H1 (cell line): ENCODE measurements at places on chromosomes 6 and 20.
A peak's percentile ranks its signal among the peaks of the same experiment; 100 is the strongest.

DNA sequence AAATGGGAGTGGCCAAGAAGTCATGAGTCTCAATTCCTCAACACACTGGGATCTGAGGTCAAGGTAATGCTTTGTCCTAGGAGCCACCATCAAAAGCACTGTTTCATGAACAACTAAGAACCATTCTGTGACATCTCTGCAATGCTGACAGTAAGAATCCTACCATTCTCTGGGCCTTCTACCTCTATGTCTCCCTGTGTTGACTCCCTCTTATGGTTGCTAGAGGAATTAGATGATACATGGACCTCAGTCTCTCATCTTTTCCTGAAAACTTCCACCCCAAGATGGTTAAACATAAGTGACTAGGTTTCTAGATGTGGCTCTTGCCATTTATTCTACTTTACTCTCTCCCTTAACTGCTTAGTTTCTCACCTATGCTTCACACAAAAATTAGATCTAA lies 9.1 kb downstream of the MTRF1L start:
- DNase-seq = no peak

DNA sequence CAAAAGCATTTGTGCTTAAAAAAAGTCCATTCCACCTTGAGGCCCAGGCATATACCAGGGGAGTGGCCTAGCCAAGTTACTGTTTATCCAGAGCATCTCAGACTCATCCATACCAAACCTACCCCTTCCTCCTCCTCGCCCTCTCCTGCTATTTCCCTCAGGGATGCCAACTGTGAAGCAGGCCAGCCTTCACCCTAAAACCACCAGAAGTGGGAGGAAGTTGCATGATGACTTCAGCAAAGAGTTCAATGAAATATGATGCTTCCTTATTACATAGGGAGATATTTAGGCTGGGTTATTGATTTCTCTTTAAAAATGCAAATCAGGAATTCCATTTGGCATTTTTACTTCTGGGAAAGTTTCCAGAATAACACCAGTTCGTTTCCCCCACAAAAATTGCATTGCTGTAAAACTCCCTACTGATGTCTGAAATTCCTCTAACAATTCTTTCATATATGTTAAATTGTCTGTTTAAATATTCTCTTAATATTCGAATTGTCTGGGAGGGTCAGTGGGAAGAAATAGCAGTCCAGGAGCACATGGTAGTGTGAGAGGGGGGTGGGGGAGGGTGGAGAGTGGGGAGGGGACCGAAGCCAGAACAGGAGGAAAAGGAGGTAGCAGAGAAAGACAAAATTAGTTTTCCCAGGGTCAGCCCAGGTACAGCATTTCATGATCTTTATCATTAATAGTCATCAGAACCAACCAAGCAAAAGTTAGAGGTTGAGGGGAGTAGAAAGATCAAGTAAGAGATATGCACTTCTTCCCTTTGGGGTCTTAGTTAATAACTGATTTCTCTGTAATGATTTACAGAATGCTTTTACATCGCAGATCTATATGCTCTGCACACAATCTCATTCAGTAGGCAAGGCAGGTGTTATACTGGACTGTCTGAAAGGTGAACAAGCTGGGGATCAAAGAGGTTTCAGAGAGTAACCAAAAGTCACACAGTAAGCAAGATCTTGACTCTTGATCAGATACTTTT lies 1.7 kb upstream of the TCP11 start:
- DNase-seq = no peak

GRCh38 chr20:31860390-31861134 lies 9.8 kb downstream of the DUSP15 start:
- DNase-seq = peak; percentile 71

- DNase-seq = no peak
Observed at GRCh38 chr6:108434222-108434621, 126.5 kb upstream of the FOXO3 start.

- no peak for DNase-seq
Observed at GRCh38 chr20:35837577-35838195, 65.9 kb downstream of the PHF20 start.

DNA sequence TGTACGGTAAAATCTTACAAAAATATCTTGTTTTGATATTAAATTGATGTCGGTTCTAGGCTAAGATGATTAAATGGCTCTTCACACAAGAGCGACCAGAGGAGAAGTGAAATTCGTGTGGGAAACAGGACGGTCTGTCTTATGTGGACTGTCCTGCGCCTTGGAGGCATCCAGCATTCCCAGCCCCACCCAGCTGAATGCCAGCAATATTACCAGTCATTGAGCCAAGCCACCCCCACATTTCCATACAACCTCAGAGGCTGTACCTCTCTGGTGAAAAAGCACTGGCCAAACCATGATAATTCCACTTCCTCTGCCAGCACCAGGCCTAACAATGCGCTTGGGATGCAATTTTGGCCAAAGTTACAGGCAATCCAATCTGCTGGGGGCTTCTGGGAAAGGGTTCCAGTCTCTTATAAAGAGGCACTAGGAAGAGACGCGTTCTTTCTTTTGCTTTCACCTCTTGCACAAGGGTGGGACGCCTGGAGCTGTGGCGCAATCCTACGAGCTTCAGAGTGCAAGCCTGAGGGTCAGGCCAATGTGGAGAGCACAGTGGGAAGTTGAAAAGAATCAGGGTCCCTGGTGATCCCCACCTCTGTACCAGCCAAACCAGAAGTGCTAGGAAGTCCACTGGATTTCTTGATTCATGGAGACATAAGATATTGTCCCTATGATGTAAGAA lies 213.1 kb downstream of the PREX1 start:
- no peak for DNase-seq

DNA sequence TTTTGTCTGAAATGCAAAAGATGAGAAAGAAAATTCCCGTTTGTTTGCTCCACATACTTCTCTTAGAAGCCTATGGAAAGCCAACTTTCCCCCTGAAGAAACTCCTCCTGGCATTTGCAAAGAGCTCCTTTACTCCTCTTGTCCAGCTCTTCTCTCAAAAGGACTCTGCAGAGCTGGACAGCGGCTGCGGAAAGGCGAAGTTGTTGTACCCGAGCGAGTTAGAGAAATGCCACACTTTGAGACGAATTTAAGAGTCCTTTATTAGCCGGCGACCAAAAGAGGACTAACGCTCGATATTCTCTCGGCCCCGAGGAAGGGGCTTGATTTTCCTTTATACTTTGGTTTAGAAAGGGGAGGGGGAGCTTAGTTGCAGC lies 157.8 kb downstream of the TRIM27 start:
- DNase-seq = no peak

- no peak for DNase-seq
Observed at GRCh38 chr20:3010985-3011723, 32.3 kb upstream of the GNRH2 start.

DNA sequence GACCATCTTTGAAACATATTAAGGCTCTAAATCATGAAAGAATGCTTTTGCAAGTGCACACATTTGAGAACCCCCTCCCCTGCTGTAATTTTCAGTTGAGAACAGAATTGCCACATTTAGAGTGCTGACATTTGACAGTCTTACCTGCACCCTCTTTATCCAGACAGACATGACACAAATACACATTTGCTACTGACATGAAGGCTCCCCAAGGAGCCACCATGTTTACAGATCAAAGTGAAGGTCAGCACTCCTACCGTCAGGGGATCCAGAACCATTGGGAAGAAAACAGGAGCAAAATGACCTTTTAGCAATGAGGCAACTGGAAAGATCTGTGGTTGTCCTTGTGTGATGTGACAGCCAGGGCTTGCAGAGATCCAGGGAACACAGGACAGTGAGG lies 315.4 kb upstream of the CNR1 start:
- DNase-seq = no peak

DNA sequence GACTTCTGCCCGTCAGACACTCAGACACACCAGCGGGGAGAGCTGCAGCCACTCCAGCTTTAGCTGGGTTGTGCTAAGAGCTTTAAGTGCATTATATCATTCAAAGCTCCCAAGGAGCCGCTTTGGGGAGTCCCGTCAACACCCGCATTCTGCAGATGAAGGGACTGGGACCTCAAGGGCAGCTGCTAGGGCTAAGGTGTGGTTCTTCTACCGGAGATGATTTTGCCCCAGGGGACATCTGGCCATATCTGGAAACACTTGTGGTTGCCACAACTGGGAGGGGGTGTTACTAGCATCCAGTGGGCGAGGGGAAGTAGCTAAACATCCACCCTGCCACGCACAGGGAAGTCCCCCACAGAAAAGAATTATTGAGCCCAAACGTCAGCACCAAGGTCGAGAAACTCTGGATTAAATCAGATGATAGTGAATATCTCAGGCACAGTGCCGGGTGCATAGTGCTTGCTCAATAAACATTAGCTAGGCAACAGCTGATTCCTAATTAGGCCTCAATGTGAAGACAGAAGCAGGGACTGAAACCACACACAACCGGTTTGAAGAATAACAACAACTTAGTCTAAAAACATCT lies 29.6 kb downstream of the PMEPA1 start:
- no peak for DNase-seq

- no peak for DNase-seq
Observed at GRCh38 chr6:158347335-158347734, 35.1 kb downstream of the TULP4 start.

- no peak for DNase-seq
Observed at GRCh38 chr6:47352194-47352920, 42.7 kb upstream of the TNFRSF21 start.

DNA sequence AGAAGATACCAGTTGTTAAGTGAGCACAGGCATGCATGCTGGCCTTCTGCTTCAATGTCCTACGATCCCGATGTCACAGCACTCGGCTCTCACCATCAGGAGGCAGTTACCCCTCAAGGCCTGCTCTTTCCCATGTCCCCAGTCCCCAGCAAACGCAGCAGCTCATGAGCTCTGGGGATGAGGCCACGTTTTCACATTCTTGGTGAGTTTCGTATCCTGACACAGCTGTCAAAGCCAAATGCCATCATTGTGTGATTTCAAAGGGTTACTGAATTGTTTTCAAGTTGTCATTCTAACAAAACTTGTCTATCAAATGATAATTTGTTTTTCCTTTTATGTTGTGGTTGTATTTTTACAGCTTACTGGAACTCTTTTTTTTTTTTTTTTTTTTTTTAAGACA lies 226.9 kb upstream of the KCNG1 start:
- no peak for DNase-seq

GRCh38 chr20:33299111-33299603 lies 16.1 kb downstream of the BPIFB1 start:
- peak; percentile 98 for DNase-seq

DNA sequence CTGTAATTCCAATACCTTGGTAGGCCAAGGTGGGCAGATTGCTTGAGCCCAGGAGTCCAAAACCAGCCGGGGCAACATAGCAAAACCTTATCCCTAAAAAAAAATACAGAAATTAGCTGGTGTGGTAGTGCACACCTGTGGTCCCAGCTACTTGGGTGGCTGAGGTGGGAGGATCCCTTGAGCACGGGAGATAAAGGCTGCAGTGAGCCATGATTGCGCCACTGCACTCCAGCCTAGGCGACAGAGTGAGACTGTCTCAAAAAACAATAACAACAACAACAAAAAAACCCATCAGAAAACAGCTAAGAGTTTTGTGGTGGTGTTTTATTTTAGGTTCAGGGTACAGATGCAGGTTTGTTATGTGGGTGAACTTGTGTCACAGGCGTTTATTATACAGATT lies 42.9 kb upstream of the FANCE start:
- no peak for DNase-seq

DNA sequence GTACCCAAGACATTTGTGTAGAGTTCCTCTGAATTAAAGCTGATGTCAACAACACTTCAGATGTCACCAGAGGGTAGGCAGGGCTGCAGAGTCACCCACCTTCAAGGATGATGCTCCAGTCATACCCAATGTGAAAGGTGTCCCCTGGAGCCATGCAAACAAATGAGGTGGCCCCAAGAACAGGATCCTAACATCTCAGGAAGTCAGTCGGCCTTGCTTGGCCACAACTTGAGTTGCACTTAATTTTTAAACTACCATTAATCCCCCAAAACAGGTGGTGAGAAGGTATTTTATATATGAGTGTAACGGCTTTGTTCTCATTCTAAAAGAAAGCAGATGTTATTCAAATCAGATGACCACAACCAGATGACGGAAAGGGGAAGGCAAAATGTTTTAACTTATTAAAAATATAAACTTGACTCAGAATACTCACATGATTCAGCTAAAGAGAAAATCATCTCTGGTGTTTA lies 21.1 kb upstream of the SERPINB1 start:
- no peak for DNase-seq

DNA sequence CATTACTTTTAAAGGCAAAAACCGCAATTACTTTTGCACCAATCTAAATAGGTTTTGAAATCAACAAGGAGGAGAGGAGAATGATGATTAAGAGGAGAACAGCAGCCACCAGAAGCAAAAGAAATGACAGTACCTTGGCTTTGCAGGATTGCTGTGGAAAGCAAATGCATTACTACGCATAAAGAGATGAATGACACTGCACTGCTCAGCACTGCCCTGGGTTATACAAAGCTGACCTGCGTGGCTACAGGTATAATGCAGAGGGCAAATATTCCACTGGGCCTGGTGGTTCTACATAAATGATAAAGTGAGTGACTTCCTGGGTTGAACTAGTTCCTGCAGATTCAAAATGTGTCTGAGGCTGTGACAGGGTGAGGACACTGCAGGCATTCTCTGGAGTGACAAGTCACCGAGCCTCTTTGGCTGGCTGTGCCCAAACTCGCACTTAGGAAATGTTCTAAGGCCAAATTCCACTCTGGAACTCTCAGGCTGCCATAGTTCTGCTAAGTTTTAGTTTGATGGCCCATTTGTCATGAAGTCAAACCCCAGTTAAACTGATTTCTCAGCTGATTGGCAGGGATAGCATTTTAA lies 78.6 kb downstream of the INSM1 start:
- DNase-seq = no peak

DNA sequence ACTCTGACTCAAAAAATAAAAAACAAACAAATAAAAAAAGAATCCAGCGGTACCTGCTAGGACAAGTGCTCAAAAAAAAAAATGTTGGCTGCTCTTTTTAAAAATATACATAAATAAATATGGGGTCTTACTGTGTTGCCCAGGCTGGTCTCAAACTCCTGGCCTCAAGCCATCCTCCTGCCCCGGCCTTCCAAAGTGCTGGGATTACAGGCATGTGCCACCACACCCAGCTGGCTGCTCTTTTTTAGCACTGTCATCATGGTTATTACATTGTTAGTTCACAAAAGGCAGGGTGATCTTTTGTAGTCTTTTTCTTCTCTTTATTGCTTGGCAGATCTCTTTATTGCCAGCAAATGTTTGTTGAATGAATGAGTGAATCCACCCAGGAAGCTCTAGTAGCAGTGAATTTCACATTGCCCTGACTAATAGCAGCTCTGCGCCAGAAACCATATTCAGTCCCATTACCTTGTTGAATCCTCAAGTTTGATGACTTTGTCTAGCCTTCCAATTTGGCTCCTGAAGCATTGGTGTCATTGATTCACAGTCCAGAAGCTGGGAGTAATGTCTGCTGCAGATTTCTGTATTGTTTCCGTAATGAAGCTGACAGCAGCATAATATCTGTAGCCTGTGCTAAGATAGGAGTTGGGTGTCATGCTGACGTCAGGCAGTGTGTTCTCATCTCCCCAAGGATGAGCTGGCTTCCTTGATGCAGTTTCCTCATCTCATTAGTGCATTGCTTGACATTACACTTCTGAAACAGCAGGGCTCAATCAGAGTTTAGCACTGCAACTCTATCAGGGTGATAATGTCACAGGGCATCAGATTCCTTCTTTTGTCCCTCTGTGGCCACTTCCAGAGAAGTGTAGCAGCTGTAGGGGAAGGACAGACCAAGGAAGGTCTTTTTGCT lies 84.9 kb upstream of the TGM3 start:
- no peak for DNase-seq

GRCh38 chr6:149410557-149410956 lies 10.5 kb downstream of the SUMO4 start:
- no peak for DNase-seq
